Activated CD4-positive, alpha-beta memory T cell treated with anti-CD3 and anti-CD28 coated beads for 36 hours (primary cell): ENCODE measurements at places on chromosomes 4 and X.

GRCh38 chr4:91963486-91963885 is 340.3 kb upstream of the GRID2 start:
- DNase-seq = no peak

GRCh38 chr4:24070117-24070516 is 180.3 kb upstream of the PPARGC1A start:
- no peak for DNase-seq

GRCh38 chrX:13835825-13836224 is 18.9 kb upstream of the GPM6B start:
- DNase-seq = no peak

GRCh38 chr4:83618991-83619645 is 83.2 kb downstream of the GPAT3 start:
- no peak for DNase-seq

- no peak for DNase-seq
Measured at GRCh38 chr4:171919314-171919713, 106.1 kb downstream of the GALNTL6 start.

- DNase-seq = no peak
Measured at GRCh38 chrX:48578661-48579128, 4.4 kb downstream of the RBM3 start.

DNA sequence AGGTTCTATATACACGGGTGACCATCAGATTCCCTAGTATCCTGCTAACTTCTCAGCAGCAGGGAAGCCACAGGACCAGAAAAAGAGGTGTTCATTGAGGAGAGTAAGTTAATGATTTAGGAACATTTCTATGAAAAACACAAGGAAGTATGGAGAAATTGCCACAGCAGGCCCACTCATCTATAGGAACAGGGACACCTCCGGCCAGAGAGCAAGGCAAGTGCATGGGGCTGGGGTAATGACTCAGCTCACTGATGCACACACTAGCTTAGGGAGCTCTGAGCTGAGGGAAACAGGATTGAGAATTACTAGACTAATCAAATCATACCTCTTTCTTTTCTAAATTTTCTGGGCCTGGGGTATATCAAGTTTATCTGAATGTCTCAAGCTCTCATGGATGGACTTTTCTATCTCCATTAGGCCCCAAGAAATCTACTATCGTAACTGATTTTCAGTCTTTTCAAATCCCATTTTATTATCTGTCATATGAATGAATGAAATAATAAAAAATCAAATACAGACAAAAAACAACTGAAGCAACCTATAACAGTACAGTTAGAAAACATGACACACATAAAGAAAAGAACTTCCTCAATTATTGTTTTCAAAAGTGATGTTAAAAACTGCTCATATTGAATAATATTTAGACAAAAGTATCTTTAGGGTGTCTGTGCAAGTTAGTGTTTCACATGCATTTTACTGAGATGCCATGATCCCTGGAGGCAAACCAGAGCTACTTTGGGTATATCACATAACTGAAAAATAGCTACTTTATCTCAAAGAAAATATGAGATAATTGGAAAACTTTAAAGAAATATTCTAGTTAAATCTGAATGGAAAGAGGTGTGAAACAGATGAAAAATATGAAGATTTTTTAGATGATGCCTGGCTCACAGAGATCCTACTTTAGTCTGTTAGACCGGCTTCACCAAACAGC is 89.8 kb downstream of the FBXO8 start:
- no peak for DNase-seq

GRCh38 chrX:49792376-49792775 is 36.7 kb upstream of the PAGE4 start:
- DNase-seq = no peak

DNA sequence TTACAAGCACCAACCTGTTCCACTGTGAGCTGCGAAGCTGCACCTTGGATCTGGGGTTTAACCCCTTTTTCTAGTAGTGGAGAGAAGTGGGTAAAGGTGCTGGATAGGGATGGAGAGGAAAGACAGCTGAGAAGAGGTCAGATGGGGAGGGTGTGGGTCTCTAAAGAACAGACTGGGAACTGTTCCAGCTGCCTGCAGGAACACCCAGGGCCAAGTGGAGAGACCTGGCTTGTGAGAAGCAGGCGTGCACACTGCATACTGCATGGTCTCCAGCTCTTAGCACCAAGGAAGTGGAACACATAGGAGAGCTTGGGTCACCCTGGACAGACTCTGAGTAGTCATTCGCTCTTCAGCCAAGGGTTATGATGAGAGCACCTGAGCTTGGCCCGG is 16.1 kb downstream of the BCOR start:
- DNase-seq = no peak

DNA sequence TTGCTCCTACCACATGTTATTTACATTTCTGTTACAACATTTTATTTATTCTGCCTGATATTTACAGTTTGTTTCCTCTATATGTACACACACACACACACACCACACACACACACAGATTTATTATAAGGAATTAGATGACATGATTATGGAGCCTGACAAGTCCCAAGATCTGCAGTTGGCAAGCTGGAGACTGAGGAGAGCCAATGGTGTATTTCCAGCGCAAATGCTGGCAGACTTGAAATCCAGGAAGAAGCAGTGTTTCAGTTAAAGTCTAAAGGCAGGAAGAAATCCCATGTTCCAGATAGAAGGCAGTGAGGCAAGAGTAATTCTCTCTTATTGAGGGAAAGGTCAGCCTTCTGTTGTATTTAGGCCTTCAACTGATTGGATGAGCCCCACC is 1.8 kb upstream of the KLHL4 start:
- no peak for DNase-seq

DNA sequence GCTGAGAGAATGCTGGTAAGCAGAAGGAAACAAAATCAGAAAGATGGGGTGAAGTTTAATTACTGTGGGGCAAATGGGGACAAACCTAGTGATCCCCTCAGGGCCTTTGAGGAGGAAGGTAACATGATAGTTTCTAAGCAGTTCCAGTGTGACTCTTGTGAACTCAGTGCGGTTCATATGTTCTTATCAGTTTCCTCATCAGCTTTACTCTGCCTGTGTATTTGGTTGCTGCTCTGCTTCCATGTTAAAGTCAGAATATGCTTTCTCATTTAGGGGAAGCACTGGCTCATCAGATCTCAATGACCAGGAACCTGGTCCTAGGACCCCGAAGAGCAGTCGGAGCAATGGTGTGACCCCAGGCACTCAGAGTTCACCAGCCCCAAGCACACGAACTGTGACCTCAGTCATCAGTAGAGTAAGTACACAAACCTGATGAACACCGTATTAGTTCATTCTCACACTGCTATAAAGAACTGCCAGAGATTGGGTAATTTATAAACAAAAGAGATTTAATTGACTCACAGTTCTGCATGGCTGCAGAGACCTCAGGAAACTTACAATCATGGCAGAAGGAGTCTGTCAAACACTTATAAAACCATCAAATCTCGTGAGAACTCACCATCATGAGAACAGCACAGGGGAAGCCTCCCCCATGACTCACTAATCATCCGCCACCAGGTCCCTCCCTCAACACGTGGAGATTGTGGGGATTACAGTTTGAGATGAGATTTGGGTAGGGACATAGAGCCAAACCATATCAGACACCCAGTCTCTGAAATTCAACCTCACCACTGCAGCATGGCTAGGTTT is 83.0 kb downstream of the SYTL5 start:
- DNase-seq = no peak

- DNase-seq = no peak
Measured at GRCh38 chr4:79578606-79579005, 170.6 kb upstream of the GK2 start.

GRCh38 chr4:153143527-153144348 is 60.5 kb upstream of the TRIM2 start:
- DNase-seq = no peak

DNA sequence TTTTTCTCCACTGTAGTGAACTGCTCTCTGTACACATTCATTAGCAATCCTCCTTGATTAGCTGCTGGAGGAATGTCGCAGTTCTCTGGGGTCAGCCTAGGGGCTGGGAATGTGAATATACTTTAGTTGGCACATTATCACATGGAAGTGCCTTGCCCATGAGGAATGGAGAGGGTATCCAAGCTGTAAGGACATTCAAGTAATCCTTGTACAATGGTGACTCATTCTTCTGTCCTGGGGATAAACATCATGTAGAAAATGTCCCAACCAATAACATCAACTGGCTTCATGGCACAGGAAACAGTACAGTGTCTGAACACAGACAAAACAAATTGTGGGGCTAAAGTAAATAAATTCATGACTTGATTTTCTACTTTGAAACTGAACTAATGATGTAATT is 147.1 kb downstream of the GLRA2 start:
- no peak for DNase-seq

- DNase-seq = peak; percentile 36
Measured at GRCh38 chr4:103091601-103092223, 7.9 kb downstream of the BDH2 start.

- no peak for DNase-seq
Measured at GRCh38 chr4:137310166-137310565, 222.1 kb downstream of the PCDH18 start.

DNA sequence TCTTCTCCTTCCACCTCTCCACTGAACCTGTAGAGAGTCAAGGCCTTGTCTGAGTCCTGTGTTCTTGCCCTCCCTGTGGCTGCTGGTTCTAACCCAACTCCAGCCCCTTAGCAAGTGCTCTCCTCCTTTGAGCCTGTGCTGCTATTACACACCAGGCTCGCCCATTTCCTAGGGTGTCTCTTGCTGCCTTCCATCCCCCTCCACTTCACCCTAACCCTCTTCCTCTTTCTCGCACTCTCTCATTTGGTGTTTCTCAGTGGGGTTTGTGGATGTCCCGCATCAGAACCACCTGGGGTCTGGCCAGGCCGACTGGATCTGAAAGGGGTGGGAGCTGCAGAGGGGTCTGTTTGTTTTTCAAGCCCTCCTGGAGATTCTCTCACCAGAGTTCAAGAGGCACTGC is 156.7 kb downstream of the SPRY1 start:
- no peak for DNase-seq

DNA sequence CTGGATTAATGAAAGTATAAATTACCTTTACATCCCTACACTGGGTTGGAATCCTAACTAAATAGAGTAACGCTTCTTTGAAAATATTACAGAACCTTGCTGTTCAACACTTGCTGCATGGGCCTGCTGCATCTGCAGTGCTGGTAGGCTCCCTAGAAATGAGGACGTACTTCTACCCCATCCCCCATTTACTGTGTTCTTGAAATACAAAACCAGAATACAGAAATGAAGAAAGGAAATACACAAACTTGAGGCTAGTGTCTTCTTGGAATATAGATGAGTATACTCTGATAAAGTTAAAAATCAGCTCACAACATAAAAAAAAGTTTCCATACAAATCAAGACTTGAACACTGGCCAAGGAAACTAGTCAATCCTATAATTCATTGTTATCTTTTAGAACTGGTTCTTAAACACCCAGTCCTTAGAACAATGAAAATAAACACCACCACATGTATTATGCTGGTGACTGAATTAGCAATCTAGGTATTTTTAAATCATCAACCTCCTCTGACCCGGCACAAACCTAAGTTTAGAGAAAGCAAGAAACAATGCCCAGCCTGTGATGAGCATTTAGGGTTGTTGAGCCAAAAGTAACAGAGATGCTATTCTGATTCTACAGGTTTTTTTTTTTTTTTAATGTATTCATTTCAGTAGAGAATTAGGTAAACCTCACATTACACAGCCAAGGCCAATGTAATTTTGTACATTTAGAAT is 49.7 kb downstream of the ATP8A1 start:
- DNase-seq = no peak

GRCh38 chr4:2183394-2183793 is 58.5 kb downstream of the HAUS3 start:
- no peak for DNase-seq

GRCh38 chr4:60605646-60606354 is 594.3 kb upstream of the ADGRL3 start:
- DNase-seq = no peak

DNA sequence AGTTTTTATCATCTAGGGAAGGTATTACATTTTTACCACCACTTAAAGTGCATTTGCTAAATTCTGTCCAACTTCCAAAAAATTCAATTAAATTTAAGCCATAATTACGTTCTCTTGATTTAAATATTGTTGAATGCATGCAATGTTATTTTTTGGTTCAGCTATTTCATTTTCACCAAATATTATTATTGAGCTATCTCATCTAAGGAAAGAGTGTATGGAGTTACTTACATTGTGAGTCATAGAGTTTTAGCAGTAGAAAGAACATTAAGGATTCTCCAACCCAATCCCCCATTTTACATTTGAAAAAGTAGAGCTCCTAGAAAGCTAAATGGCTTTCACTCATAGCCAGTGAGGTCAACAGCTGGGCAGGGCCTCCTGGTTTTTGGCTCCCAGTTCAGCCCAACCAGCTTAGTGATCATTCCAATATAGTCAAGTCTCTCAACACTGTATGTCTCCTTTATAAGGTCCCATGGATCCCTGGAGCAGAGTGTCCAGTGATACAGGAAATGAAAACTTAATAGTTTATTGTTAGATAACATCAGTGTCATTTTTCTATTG is 60.5 kb downstream of the NDNF start:
- DNase-seq = no peak

GRCh38 chr4:159205466-159205865 is 102.6 kb downstream of the RAPGEF2 start:
- DNase-seq = no peak

- DNase-seq = no peak
Measured at GRCh38 chr4:25155947-25156346, 4.3 kb downstream of the SEPSECS start.

- no peak for DNase-seq
Measured at GRCh38 chr4:140047786-140048185, 106.2 kb downstream of the MAML3 start.

DNA sequence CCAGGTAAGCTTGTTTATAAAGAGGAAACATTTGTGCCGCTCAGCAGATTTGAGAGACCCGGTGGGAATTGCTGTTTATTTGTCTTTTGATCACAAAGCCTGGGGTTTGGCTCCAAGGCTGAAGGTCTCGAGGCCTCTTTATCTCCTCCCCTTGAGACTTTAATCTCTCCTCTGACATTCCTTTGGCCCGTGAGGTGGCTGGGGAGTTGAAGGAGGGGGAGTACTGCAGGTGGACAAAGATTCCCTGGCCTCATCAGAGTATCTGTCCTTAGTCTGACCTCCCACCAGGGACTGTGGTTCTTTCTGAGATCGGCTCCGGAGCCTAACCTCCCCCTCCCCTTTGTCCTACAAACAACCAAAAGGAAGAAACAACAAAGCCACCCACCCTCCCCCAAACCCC is 216.5 kb downstream of the MID1IP1 start:
- DNase-seq = no peak

DNA sequence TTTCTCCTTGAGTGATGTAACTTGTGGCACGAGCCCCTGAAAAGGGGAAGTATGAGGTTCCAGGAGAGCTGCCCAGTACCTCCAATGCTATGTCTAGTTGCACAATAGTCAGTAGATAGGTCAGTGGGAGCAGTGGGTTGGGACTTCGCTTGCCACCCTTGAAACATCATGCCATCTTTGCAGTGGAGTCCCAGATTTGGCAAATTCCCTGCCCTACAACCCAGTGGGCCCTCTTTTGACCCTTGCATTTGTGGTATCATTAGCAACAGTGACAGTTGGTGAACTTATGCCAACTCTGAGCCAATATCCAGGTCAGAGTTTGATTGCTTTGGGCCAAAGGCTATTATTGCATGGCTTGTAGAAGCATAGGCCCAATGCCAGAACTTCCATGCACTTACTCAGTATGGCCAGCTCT is 12.3 kb downstream of the FHL1 start:
- DNase-seq = no peak
